RCC 7860 (cell line): ENCODE measurements at places on chromosomes 12 and 14.

DNA sequence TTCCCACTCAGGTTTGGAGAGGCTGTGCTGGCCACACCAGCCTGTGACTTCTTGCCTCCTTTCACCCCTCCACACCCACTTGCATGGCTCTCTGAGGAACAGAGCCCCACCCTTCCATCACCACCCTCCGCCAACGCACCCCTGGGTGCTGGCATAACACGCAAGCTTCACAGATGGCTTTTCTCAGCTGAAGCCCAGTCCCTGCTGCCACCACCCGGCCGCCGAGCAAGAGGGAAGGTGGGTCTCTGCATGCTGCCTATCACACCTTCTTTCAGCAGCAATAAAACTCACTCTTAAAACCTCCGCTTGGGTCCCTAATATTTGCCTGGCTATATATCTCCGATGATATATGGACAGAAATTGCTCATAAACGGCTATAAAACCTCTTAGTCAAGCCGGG is 41.6 kb downstream of the SMUG1 start:
- no peak for DNase-seq

- no peak for DNase-seq
Measured at GRCh38 chr14:79916892-79917291, 294.4 kb downstream of the DIO2 start.

GRCh38 chr14:92688434-92689375 is 59.7 kb downstream of the LGMN start:
- DNase-seq, result no peak

DNA sequence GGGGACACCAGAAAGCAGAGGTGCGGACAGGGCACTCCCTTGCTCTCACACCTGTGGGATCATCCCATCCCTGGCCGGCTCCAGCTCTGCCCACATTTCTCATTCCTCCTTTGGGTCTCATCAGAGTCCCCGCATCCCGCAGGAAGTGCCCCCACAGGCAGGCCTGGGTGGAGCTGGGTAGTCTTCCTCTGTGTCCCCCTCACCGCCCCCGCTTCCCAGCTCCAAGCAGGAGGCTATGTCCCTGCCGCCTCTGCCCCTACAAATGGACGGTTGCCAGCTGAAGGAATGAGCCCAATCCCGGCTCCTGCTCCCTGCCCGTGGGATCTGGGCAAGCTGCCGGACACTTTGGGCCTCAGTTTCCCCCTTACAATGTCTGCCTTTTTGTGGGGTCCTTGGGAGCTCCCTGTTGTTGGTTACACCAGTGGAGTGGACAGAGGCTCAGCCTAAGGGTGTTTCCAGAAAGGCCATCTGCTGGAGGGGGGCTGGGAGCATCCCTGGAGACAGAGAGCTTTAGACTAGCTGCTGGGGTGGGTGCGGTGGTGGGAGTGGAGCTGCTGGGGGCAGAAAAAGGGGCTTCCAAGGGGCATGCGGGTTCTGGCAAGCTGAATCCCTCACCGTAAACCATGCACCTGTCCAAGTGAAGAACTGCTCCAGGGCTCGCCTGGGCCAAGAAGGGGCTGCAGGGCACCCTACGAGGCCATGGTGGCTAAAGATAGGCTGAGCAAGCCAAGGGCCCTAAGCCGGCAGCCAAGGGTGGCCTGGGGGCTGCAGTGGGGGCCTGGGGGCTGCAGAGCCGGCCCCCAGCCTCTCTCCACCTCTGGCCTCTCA is 7.9 kb upstream of the GPR132 start:
- DNase-seq, result no peak

DNA sequence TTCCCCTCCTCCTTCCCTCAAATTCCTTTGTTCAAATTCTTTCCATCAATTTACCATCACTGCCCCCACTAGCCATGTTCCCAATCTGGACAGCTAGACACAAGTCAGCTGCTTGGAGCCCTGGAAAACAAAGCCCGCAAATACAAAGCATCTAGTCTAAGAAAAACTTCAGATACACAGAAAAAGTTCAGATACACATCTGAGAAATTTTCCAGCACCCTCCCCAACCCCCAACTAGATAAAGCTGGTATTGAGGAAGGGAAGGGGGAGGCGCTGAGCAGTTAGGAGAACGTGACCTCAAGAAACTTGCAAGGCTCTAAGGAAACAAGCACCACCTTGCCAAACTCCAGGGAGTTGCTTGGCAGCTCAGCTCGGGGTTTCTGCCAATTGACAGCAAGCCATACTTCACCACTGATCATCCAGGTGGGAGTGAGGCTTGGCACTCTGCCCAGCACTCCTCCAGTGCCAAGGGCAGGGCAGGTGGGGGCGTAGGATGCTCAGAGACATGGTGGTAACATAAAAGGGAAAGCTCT is 5.1 kb upstream of the CNIH1 start:
- DNase-seq, result no peak

DNA sequence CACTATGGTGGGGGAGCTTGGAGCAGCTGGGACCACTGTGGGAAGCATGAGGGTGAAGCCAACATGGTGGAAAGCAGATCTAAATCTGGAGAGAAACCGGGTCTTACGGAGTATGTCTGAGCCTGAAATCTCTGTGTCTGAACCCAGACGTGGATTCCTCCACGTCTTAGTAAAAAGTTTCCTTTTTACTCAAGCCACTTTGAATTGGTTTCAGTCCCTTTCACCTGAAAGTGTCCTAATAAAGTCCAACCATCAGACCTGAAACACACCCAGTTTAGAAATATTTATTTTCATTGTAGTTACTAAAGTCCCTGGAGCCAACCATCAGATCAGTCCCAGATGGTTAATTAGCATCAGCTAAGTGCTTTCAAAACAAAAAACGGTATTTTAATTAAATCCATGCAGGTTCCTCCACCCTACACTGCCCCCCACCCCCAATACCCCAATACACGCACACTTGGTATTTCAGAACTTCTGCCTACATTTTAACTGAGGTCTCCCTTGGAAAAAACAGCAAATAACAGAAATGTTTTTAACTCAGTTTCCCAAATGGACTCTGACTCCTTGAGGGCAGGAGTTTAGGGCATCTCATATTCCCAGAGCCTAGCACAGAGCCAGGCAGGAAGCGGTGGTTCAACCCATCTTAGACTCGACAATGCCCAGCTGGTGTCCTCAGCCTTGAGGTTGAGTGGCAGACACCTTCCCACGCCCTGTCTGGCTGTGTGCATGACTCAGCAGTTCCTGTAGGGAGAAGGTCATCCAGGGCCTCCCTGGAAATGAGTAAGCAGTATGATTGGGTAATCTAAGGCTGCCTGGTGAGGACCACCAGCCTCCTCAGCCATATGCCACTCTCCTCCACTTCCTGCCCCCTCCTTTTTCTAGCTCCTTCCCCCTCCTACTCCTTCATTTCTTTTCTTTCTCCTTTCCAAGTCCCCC is 175.8 kb downstream of the TTC8 start:
- DNase-seq, result peak; percentile 88
